Tibial nerve (tissue), 4 donors: ENCODE measurements at places on chromosomes 16 and 17.

- no peak for DNase-seq
These were observed 674 bp downstream of the TOM1L1 start for GRCh38 chr17:54901230-54901822.

DNA sequence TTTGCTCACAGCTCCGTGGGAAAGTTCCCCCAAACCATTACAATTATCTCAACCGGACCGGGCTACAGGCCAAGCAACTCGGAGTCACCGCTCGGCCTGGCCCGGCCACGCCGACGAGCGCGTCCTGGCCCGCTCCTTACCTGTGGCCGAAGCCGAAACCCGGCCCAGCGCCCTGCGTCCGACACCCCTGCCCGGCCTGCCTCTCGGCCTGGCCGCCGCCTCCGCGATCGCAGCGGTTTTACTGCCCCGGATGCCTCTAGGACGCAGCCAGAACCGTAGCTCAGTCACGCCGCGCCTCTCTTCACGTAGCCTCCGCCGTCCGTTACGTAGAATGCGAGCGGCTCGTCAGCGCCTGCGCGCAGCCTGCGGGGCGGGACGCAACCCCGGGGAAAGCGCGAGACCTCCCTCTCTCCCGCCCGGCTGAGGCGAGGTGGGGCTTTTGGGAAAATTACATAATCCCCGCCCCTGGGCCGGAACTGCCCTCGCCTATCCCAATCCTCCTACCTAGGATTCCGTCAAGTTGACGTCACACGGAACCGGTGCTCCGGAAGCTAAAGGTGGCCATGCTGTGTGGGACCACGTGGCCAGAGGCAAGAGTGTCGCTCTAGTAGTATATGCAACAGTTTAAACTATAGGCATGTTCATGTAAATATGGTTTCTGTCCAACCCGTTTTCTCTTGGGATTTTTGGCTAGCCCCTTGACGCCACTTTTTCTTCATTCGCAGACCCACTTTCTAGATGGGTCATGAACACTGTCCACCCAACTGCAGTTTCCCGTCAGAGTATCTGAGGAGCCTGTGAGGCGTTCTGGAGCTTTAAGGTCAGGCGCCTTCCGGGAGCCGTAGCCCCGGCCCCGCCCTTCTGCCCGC lies at the start of gene CCDC47:
CCDC47 (minus strand) TSS at position 326 of the 869 bp plus-strand sequence. CDS start 7,422 bp downstream, outside the sequence.
- DNase-seq, result peak; percentile 95

DNA sequence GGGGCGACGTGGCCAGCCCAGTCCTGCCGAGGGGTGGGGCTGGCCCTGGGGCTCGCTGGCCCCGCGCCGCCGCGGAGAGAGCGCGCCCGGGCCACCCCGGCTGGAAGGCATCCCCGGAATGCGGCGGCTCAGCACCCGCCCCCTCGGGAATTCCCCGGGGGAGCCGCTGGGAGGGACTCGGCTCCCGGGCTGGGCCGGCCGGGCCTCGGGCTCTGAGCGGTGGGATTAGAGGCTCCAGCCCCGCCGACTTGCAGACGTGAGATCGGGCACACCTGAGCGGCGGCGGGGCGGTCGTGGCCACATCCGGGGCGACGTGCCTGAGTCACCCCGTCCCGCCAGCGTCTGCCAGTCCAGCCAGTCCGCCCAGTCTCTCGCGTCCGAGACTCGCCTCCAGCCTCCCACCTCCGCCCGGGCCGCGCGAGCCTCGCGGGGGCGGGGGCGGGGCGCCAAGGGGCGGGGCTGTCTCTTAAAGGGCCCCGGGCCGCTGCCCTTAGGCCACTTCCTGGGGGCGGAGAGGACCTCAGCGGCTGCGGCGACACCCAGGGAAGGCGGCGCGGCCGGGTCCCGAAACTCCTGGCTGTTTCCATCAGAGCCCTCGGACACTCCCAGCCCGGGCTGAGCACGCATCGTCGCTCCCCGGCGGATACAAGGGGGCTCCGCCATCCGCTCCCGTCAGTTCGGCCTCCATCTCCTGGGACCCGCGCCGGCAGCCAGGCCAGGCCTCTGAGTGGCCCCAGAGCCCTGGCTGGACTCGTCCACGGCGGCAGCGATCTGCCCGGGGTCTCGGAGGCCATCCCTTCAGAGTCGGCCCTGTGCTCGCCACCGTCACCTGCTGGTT lies at the start of gene KCTD11:
KCTD11 (plus strand) TSS at position 498 of the 838 bp plus-strand sequence.
- peak; percentile 85 for DNase-seq

- DNase-seq, result no peak
These were observed 11.5 kb upstream of the PRSS54 start for GRCh38 chr16:58306327-58306726.

- DNase-seq, result no peak
These were observed 32.6 kb upstream of the XYLT1 start for GRCh38 chr16:17503331-17503730.

GRCh38 chr17:79741751-79742588 lies 11.2 kb downstream of the ENPP7 start:
- peak; percentile 40 for DNase-seq

- DNase-seq, result no peak
These were observed 1.6 kb upstream of the FBXL20 start for GRCh38 chr17:39402890-39403605.

GRCh38 chr17:74211141-74211911 lies 2.0 kb upstream of the TTYH2 start:
- DNase-seq, result no peak

GRCh38 chr17:65013613-65014391 lies 42.7 kb downstream of the GNA13 start:
- no peak for DNase-seq

DNA sequence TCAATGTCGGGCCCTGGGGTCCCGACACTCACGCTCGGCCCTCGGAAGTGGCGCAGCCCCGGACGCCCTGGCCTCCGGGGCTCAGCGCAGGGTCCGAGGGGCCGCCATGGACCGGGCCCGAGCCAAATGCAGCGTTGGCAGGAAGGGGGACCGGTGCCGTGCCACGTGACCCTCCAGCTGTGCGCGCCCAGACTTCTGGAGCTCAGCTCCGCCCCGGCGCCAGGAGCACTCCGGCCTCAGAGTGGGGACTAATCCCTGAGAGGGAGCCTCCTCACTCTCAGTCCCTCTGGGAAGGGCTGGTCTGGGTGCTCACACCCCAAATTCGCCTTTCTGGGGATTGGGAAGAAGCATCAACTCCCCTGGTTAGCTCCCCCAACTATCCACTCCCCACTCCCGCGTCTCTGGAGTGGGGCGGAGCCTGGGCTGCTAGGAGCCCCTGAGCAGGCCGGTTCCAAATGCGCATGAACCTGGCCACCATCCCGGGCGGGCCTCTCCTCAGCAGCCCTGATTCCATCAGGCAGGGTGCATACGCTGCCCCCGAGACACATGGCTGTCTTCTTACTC lies at the start of gene B3GNT9:
B3GNT9 (minus strand) TSS at position 166 of the 564 bp plus-strand sequence. CDS start 513 bp downstream, outside the sequence.
- peak; percentile 56 for DNase-seq
